ENCODE measurements at places on chromosomes 2 and 18.

GRCh38 chr18:68555879-68556301 lies 159.0 kb downstream of the TMX3 start:
- no peak for DNase-seq

GRCh38 chr2:195612611-195613495 lies 44.2 kb upstream of the SLC39A10 start:
- no peak for DNase-seq

DNA sequence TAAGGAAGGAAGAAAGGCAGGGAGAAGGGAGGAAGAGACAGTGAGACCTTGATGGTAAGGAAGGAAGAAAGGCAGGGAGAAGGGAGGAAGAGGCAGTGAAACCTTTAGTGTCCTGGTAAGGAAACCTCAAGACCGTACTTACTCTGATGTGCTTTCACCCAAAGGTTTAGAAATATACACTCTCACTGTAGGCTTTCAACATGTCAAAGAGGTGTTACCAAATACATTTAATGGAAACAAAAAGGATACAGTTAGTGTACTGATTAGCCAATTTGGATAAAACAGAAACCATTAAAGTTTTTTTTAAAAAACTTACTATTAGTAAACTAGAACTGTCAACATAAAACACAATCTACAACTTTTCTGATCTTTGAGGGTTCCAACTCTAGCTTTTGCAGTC lies 7.1 kb downstream of the FBXO15 start:
- DNase-seq, result no peak

GRCh38 chr2:171533331-171533730 lies 11.1 kb downstream of the CYBRD1 start:
- DNase-seq, result no peak

DNA sequence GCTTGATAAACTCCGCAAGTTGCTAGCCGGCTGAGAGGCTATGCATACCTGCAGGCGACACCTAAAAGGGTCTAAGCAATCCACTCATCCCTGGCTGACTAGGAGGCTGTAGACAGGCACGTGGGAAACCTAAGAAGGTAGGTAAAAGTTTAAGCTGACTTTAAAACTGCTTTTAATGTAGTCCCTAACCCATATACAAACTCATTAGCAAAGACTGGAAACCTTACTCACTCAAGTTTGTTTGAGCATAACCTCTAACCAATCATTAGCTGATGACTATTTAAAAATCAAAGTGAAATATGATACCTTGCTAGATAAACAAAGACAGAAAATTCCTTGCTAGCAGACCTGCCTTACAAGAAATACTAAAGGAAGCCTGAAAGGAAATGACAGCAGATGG lies 106.4 kb downstream of the EXOC6B start:
- no peak for DNase-seq

DNA sequence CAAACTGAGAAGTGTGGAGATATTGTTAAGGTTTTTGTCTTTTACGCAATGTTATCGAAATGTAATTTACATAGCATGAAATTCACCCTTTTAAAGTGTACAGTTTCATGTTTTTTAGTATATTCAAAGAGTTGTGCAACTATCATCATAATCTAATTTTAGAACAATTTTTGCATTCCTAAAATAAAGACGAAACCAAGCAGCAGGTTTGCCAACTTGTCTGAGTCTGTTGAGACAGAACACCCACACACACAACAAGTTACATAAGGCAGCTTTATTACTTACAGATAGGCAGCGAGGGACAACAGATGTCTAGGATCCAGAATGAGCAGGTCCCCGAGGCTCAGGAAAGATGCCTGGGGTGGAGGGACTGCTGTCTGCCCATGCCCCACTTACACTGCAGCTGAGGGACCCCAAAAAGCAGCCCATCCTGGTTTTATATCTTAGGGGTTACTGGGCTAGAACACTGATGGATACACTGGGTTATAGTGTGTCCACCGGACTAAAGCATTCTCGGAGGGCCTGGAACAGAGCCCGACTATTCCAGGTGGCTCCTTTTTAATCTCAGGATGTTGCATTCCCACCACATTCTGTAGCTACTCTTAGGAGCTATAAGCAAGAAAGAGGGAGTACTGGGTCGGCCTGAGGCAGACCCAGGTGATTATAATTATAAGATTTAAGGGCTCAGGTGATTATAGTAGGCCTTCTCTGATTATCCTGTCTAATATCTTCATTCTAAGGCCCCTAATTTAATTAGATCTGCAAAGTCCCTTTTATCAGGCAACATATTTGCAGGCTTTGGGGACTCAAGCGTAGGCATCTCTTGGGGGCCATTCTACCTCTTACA lies 150.2 kb upstream of the DOK6 start:
- no peak for DNase-seq

GRCh38 chr2:144827404-144827803 lies 307.5 kb upstream of the ZEB2 start:
- DNase-seq, result no peak

GRCh38 chr2:67581751-67582150 lies 184.6 kb downstream of the ETAA1 start:
- no peak for DNase-seq

GRCh38 chr2:206084439-206084869 lies 1.5 kb downstream of the INO80D start:
- DNase-seq, result peak; percentile 9

- no peak for DNase-seq
Measured at GRCh38 chr2:179954026-179954425, 53.1 kb downstream of the CWC22 start.

GRCh38 chr18:79527656-79528315 lies 132.1 kb downstream of the NFATC1 start:
- DNase-seq, result no peak

GRCh38 chr2:160087854-160088745 lies 25.7 kb upstream of the PLA2R1 start:
- DNase-seq, result no peak

DNA sequence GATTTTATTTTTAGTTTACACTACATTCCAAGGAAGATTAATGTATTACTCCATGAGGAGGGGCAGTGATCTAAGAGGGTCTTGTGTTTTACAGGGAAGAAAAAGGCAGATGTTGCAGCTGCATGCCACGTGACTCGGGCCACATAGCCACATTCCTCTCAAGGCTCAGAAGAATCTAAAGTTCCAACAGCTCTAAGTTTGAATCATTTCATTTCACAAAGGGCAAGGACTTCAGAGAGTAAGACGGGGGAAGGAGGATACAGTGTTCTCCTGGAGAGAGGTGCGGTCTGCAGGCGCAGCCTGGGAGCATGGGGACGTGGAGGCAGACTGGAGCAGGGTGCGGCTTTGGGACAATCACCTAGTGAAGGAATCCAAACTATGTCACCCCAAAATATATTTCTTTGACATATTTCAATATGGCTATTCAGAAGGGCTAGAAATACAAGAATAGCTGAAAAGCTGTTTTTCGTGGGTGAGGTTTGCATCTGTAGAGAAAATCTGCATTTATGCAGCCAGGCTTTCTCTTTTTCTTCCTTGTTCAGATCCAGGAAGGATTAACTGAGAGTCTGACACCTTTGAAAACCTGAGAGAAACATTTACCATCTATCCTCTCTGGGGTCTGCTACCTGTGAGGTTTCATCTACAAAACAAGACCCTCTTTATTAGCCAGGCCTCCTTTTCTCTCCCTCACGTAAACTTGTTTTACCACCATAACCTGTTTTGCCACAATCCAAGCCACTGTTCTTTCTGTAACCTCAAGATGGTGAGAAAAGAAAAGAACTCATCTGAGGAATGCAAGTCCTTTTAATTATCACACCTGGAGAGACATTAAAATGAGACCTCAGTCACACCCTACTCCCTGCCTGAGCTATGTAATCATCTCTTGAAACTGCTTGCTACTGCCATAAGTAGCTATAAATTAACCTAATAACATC lies 165.1 kb upstream of the NDUFV2 start:
- no peak for DNase-seq

DNA sequence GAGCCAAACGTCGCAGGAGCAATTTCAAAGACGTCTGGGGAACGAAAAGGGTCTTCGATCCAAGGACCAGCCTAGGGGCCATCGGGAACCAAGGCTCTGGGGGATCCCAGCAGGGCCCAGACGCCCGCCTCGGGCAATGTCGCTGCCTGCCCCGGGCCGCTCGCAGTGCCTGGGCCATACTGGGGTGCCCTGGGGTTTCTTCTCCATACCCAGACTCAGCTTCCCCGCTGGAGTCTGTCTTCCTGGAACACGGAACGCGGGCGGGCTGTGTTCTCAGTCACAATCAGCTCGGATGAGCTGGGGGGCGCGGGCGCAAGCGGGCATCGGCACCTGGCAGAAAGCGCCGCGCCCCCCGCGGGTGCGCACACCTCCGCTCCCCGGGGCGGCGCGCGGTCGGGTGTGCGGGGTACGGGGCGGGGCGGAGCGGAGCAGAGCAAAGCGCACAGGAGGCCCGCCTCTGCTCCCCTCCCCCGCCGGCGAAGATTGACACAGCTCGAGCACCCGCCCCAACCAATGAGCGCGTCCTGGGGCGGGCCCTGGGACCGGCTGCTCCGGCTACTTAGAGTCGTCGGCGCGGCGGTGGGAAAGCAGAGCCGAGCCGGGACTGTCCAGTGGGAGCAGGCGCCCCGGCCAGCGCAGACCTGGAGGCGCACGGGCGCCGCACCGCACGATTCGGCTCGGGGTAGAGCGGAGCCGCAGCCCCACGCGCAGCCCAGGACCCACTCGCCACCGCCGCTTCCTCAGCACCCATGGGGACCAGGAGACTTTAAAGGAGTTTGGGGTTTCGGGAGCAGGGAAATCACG lies at the start of gene LRATD1:
TSS of gene LRATD1 (plus strand) at position 585 of the 804 bp plus-strand sequence. CDS start 1,263 bp downstream, outside the sequence.
- DNase-seq, result no peak

GRCh38 chr18:69838620-69839411 lies 108.9 kb downstream of the CD226 start:
- no peak for DNase-seq

- no peak for DNase-seq
Measured at GRCh38 chr2:126664639-126665038, 8.7 kb downstream of the GYPC start.

DNA sequence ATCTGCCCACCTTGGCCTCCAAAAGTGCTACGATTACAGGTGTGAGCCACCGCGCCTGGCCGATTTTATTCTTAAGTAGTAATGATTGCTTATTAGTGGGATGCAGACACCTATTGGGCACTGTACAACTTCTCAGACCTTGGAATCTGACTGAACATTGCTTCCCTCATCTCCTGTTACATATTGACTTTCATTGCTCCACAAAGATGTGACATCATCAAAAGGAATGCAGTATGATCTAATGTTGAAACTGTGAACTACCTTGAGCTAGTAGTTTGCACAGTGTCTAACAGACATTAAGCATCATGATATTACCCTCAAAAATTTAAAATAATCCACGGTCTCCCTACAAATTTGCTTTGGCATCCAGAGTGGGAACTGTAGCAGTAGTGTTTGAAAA lies 109.8 kb upstream of the SIX2 start:
- DNase-seq, result no peak

DNA sequence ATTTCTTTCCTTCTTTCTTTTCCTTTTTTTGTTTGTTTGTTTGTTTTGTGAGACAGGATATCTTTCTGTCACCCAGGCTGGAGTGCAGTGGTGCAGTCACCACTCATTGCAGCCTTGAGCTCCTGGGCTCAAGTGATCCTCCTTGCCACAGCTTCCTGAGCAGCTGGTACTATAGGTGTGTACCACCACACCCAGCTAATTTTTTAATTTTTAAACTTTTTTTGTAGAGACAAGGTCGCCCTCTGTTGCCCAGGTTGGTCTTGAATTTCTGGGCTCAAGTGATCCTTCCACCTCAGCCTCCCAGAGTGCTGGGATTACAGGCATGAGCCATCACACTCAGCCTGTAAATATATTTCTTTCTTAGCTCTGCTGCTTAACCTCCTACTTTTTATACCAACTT lies 83.4 kb upstream of the CYP20A1 start:
- no peak for DNase-seq

GRCh38 chr2:149033716-149034115 lies 4.8 kb upstream of the LYPD6B start:
- no peak for DNase-seq

DNA sequence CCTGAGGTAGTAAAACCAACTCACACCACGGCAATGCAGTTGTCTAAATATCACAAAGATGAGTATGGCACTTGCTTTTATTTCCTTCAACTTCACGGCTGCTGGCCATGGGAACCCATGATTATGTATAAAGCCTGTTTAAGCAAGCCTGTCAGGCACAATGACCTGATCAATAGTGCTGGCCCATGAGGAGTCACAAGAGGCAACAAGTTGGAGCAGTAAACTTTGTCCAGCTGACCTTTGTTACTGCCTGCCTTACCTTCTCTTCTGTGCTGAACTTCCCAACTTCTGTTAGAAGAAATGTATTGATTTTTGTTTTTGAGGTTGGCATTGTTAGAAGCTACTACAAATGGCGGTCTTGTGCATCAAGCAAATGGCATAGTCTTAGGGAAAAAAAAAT lies 151.9 kb downstream of the RAB3GAP1 start:
- no peak for DNase-seq

GRCh38 chr2:38269421-38269820 lies 107.7 kb downstream of the ATL2 start:
- DNase-seq, result no peak

- DNase-seq, result no peak
Measured at GRCh38 chr18:48629730-48630324, 91.0 kb downstream of the CTIF start.

DNA sequence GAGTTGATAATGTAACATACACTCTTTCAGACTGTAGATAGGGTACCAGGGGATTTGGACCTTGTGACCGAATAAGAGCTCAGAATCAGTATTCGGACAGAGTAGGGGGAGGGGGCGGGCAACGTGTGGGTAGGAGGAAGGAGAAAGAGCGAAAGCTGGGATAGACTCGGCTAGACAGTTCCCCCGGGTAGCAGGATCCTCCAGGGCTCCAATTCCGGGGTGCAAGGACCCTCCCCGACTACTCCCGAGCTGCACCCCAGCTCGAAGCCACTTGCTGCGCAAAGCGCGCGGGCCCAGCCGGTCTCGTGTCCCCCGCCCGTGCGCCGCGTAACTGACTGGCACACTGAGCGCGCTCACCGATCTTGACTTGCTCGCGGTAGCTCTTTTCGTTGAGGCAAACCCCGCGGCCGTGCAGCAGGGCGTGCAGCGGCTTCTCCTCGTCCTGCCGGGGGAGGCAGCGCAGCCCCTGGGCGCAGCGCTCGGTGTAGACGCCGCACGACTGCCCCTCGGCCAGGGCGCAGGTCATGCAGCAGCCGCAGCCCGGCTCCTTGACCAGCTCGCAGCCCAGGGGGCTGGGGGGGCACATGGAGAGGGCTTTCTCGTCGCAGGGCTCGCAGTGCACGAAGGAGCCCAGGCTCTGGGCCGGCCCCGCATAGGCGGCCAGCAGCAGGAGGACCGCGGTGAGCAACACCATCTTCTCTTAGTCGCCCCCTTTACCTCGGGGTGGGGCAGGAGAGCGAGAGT lies 1.1 kb downstream of the IGFBP5 start:
- peak; percentile 25 for DNase-seq

DNA sequence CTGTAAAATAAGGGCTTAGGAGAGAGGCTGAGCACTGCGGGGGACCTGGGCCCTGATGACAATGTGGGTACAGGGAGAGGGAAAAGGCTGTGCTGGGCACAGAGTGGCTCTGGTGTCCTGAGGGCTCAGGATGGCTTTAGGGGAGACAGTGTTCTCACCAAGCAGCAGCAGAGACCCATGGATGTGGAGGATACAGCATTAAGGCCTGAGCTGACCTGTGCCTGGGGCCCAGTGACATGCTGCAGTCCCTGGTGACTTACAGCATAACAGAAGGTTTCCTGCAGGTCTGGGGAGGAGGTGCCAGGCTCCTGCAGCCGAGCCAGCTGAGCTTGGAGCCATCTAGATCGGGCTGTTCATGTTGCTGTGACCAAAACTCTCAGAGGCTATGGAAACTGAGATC lies 191.3 kb upstream of the SMAD2 start:
- no peak for DNase-seq

GRCh38 chr2:56013475-56013874 lies 89.9 kb upstream of the EFEMP1 start:
- no peak for DNase-seq
